T1000 (cell line): ENCODE measurements at places on chromosomes 7 and 10.

DNA sequence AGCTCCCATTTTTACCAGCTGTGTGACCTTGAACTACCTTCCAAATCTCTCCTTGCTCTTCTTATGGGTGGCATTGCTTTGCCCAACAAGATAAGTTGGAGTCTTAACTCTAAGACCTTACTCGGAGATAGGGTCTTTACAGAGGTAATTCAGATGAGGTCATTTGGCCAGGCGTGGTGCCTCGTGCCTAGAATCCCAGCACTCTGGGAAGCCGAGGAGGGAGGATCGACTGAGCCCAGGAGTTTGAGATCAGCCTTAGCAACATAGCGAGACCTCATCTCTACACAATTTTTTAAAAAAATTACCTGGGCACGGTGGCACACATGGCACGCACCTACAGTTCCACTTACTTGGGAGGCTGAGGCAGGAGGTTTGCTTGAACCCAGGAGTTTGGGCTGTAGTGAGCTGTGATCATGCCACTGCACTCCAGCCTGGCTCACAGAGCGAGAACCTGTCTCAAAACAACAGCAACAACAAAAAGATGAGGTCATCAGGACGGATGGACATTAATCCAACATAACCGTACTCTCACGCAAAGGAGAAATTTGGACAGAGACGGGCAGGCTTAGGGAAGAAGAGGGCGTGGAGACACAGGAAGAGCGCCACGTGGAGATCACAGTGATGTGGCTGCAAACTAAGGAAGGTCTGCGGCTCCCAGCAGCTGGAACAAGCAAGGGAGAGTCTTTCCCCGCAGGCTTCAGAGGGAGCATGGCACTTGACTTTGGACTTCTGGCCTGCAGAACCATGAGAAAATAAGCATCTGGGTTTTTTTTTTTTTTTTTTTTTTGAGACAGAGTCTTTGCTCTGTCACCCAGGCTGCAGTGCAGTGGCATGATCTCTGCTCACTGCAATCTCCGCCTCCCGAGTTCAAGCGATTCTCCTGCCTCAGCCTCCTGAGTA lies 122.3 kb upstream of the CARD11 start:
- DNase-seq = no peak

DNA sequence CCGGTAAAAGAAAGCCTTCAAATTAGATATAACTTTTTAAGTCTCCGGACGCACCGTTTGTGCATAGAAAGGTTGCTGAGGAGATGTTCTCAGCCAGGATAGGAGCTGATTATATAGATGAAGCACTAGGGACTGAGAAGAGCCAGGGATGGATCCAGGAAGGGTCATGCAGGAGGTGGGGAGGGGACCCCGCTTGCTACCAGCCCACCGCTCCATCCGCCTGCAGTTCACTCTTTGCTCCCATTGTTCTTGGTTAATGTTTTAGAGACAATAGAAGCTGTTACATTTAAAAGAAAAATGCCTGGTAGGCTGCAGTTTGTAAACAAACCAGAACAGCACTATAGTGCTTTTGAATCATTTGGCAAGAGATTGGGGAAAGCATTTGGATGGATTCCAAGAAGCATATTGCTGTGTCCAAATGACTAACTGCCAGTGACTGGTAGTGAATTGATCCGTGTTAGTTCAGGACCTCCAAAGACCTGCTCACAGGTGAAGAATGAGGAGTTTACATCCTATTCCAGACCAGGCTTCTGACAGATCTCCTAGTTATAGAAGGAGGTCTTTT lies 175.9 kb upstream of the TAC1 start:
- DNase-seq = no peak

DNA sequence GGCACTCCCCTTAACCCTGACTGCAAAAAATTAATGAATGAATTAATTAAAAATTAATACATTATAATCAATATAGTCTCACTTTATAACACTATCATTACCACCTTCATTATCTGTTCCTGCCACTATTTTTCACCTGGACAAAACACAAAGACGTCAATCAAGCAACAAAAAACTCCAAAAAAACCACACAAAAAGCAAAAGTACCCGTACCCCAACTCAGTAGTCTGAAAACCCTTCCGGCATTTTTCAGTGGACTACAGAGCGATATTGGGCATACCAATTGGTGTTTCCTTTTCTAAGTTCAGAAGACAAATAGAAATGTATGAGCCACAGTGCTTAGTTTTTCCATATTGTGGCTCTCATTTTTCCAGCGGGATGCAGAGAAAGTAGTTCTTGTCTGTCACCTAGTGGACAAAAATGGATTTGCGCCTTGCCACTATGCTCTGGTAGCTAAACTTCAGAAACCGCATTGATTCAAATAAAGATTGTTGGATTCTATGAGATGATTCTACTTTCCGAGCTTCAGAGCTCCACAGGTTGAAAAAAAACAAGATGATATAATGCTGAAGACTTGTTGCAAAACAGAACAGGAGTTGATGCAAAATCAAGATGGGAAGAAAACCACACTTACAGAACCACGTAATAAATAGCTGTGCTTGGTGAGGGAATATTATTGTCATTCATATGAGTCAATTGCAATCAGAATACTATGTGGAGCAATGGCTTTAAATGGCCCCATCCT lies 50.6 kb upstream of the ITGB1 start:
- peak; percentile 39 for DNase-seq

DNA sequence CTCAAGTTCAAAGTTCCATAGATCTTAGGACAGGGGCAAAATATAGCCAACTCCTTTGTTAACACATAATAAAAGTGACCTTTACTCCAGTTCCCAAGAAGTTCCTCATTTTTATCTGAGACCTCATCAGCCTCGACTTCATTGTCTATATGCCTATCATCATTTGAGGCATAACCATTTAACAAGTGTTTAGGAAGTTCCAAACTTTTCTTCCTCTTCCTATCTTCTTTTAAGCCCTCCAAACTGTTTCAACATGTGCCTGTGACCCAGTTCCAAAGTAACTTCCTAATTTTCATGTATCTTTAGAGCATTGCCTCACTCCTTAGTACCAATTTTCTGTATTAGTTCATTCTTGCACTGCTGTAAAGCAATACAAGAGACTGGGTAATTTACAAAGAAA lies 569.1 kb downstream of the ANKRD7 start:
- DNase-seq = no peak

DNA sequence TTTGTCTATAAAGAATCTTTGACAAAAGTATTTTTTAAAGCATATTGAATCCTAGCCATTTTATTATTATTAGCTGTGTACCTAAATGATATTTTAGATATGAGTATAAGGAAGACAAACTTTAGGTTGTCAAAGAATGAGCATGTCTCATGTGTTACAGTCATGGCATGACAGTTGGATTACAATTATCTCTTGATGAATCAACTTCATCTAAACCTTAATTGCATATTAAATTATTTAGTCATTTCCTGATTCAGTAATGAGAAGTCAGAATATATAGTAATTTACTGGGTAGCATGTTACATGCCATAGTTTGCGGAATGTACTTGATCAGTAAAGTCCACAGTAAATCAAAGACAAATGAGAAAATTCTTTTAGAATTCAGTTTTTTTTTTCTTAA lies 59.2 kb downstream of the MAPK8 start:
- no peak for DNase-seq

DNA sequence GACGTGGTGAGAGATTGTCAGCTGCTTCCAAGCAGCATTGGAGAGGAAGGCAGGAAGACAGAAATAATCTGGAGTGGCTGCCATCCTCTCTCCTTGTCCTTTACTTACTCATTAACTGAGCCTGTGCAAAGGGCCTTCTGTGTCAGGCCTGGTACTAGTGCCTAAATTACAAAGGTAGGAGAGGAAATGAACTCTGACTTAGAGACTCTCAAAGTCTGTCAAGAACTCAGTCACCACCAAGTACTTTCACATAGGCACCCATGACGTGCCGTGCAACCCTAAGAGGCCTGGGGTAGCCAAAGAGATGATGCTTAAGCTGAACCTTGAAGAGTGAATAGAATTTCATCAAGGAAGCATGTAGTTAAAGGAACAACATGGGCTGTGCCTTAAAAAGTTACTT lies 866.9 kb downstream of the LRMDA start:
- no peak for DNase-seq

- DNase-seq = no peak
Observed at GRCh38 chr7:123367031-123367430, 167.3 kb upstream of the SLC13A1 start.

DNA sequence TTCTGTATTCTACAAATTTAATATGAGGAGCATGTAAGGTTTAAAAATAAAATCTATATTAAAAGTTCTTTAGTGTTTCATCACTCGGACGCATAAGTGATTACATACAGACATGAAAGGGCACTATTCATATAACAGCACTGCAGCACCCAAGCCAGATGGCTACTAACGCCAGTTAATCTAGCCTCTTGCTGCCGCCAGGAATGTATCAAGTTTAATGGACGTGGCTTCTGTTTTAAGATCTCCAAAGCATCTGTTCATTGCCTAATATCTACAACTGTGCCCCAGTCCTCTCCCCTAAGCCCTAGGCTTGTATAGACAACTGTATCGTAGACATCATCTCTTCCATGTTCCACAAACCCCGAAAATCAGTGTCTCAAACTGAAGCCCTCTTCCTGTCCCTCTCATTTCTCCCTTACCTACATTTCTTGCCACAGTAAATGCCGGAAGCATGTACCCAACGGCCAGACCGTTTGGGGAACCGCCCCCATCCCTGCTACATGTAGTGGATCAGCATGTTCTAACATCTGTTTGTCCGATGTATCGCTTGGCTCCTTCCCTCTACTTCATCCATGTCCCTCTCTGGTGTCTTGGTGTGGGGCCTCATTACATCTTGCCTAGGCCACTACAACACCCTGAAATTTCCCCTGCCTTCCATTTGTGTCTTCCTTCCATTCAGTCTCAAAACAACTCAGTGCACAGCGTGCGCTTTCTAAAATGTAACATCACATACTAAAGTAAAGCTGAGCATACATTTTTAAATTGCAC lies 147.5 kb upstream of the RSU1 start:
- DNase-seq = no peak

DNA sequence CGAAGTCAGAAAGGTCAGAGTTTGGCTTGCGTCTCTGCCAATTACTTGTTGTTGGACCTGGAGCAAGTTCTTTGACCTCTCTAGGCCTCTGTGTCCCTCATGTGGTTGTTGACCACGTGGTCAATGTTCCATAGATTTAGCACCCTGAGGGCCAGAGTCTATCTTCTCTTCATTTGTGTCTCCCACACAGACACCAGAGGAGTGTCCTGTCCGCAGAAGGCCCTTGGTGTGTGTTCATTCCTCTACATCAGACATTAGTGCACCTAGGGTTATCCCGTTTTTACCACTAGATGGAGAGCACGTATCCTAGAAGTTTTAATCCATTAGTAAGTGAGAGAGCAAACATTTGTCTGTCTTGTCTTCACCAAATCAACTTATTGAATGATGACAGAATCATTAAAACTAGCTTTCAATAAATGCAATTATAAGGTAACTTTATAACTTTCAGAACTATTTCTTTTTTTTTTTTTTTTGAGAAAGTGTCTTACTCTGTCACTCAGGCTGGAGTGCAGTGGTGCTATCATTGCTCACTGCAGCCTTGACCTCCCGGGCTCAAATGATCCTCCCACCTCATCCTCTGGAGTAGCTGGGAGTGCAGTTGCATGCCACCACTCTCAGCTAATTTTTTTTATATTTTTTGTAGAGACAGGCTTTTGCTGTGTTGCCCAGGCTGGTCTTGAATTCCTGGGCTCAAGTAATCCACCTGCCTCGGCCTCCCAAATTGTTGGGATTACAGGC lies 122.5 kb upstream of the ANKRD1 start:
- no peak for DNase-seq

GRCh38 chr7:50349963-50350944 lies 45.7 kb downstream of the IKZF1 start:
- no peak for DNase-seq

DNA sequence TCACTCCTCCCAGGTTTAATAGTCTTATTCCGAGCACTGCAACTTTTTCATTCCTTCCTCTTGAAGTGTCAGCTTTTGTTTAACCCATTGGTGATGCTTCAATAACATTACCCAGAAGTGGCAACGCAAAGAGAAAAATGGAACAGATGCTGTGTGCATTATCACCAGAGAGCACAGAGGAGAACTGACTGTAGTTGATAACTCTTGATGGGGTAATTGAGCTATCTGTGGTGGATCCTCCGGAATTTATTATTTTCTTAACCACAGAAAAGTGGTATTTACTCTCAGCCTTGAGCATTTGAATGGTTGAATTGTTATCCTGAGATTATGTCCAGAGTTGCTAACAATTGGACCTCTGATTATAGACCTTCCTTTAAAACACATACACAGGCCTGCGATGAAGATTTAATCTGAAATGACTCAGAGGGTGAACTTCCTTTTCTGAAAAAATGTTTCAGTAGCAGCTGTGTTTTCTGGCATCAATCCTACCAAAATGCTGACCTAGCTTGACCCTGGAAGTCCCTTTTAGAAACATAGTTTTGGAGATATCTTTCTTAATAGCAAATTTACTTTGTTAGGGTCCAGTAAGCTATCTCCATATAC lies 1584.4 kb upstream of the LRRTM3 start:
- no peak for DNase-seq

DNA sequence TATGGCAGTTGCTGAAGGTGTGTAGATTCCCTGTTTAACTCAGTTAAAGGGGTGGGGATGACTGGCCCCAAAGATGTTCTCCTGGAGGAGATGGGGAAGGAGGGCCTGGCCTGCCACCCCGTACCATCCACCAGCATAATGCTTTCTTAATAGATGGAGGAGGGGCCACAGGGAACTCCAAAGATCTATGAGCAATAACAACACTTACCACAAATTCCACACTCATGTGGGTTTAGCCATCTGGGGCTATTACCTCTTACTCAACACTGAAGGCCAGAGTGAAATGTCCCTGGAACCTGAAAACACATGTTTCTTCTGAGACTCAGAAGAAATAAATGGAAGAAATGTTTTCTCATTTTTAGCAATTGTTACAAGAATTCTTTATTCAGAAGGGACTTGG lies 259.0 kb downstream of the CXCL12 start:
- DNase-seq = no peak

GRCh38 chr10:130392031-130392430 lies 255.8 kb downstream of the GLRX3 start:
- DNase-seq = no peak

DNA sequence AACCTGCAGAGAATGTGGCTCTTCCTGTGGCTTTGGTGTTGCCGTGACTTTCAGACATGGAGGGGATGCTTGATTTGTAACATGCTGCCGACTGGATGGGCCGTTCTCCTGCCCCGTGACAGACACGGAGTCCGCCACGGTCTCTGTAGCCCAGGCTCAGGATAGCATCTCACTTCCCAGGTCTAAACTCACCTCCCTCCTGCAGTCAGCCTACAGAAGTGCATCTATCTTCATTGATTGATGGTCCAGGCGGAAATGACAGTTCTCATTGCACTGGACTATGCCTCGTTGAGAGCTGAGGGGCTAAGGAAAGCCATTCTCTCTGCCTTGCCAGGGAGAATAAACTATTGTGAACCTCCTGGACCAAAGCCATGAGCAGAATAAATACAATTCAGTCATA lies 77.5 kb downstream of the CHN2 start:
- DNase-seq = no peak

GRCh38 chr7:22123139-22123538 lies 177.4 kb upstream of the CDCA7L start:
- DNase-seq = no peak

DNA sequence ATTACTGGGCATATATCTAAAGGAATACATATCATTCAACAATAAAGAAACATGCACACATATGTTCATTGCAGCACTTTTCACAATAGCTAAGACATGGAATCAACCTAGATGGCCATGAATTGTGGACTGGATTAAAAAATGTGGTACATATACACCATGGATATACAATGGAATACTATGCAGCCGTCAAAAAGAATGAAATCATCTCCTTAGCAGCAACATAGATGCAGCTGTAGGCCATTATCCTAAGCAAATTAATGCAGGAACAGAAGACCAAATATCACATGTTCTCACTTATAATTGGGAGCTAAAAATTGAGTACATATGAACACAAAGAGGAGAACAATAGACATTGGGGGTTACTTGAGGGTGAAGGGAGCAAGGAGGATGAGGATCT lies 175.6 kb downstream of the POLR1F start:
- no peak for DNase-seq
